ENCODE measurements at places on chromosomes 6 and 20.

DNA sequence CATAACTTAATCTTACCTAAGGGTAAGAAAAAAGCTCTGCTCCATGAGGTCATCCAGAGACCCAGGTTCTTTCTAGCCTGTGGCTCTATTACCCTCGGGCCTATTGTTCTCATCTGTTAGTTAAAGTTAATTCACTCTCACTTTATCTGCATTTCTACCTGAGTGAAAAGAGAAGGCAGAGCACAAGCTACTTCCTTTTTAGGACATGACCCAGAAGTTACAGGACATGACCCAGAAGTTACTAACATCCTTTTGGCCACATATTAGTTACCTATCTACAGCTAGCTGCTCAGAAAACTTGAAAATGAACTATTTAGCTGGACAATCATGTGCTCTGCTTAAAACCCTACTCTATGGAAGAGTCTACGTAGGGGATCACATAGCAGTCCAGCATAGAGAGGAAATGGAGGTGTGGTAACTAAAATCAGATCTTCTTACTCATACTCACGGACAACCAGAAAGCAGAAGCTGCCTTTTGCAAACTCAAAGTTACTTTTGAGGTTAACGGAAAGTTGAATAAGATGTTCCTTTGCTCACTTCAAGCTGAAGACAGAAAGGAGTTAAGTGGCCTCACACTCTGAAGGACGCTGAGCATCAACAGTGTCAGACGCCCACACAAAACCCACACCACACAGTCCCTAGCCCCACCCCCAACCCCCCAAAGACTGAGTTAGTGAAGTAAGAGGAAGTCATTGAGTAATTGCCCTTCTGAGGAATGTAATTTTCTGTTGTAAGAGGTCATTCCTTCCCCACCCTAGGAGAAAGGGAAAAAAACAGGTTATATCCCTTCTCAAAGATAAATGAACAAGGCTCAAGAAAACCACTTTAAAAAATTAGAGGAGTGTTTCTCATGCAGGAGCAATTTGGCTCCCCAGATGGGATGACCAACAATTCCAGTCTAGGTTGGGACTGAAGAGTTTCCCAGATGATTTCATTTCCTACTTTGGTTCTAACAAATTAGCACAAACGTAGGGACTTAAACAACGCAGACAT lies 45.9 kb upstream of the TAB2 start:
- DNase-seq = peak; percentile 64

- no peak for DNase-seq
These were observed 8.4 kb upstream of the FAM162B start for GRCh38 chr6:116773886-116774285.

GRCh38 chr20:47320990-47321805 lies 35.3 kb downstream of the ZMYND8 start:
- no peak for DNase-seq

GRCh38 chr6:166691746-166692145 lies 64.7 kb upstream of the RPS6KA2 start:
- no peak for DNase-seq

DNA sequence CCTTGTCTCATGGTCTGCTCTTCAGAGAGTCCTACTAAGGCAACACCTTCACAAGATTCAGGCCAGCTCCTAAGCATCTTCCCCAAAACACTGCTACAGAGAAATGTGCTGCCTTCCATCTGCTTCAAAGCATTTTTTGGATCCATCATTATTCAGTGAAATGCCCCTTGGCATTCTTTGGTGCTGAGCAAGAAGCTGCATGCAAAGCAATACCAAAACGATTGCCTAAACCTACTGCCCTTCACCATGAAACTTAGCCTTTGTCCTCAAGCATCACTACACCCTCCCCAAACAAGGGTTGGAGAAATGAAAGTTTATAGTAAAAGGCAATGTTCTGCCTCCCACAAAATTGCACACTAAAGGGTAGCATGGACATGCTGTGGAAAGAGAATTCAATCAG lies 93.5 kb downstream of the SNAP25 start:
- no peak for DNase-seq

DNA sequence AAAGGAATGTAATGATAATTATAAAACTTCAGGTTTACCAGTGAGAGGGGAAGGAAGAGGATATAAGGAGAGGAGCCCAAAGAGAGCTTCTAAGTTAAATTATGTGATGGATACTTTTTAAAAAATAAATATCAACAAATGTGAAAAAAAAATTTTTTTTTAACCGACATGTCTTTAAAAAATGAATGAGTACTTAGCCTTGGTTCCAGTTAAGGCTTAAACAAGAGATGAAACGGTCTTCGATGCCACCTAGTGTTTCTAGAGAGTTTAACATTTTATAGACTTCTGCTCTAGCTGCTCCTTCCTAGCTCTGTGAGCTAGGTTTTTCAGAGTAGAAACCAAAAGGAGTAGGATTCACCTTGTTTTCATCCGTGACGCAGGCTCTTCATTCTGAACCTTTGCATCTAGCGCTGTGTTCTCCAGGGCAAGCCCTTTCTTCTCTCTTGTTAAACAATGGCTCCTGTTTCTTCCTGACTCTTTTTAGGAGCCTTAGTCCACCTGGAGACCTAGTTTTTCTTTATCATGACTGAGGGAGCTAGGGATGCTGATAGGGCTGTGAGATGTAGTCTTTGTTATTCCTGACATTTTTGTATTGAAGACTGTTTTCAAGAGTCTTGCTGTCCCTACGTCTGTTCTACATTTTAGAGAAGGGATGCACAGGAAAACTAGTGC lies 42.4 kb upstream of the GNRH2 start:
- DNase-seq = no peak

DNA sequence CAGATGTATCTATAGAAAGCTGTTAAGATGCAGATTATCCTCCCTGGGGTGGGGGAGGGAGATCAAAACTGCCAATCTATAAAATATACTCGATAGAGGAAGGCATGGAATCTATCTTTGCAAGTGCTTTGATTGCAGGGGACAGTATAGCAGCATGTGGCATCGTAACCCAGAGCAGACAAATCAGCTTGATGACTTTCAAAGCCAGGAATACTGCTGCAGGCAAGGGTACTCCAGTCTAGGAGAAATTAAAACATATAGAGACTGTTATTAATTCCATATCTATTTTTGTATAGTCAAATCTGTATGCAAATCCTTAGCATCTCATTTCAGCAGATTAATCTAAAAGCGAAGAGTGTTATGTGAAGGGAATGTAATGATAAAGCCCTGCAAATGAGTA lies 159.4 kb downstream of the MMS22L start:
- no peak for DNase-seq

DNA sequence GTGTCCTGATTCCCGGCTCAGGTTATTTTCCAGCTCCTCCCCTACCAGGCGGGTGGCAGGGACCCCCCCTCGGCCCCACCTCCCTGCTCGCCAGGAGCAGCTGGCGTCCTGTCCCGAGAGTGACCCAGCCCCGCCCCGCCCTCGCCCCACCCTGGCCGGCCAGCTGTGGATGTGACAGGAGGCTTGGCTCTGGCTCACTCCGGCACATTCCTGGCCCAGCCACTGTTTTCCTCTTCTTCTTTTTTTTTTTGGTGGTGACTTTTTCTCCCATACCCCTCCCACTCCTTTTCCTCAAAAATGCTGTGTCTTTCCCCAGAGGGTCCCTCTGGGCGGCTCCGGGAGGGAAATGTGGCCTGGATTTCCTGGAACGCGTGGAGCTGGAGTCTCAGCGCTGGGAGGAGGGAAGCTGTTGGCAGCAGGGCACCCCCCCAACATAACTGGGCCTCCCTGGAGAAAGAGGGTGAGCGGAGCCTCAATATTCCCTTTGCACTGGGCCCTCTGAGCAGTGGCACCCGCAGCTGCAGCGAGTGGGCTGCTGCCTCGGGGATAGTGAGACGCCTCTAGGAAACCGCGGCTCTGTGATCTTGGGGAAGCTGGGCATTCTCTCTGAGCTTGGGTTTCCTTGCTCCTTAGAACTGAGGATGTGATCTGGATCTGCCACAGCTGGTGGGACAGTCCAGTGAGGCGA lies 28.3 kb upstream of the CSNK2A1 start:
- no peak for DNase-seq

DNA sequence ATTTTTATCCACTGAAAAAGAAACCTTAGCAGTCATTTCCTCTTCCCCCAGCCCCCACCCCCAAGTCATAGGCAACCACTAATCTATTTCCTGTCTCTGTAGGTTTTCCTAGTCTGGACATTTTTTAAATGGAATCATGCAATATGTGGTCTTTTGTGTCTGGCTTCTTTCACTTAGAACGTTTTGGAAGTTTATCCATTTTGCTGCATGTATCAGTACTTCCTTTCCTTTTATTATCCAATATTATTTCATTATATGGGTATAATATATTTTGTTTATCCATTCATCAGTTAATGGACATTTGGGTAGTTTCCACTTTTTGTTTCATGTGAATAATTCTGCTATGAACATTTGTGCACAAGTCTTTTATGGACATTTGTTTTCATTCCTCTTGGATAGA lies 99.3 kb upstream of the BMP5 start:
- no peak for DNase-seq

DNA sequence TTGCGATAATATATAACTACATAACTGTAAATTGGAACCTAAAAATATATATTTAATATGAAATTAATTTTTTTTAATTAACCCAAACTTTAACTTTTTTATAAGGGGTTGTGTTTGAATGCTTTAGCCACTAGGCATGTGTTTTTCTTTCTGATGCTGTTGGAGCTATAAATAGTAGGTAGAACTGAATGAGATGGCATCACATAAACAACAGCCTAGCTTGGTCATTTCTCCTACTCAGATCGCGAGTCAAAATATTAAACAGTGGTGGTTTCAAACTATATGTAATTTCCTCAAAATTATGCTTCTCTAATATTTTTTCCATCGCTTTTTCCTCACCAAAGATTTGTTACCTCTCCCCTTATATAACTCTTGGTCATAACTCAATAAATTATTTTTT lies 243.2 kb downstream of the ARID1B start:
- no peak for DNase-seq

DNA sequence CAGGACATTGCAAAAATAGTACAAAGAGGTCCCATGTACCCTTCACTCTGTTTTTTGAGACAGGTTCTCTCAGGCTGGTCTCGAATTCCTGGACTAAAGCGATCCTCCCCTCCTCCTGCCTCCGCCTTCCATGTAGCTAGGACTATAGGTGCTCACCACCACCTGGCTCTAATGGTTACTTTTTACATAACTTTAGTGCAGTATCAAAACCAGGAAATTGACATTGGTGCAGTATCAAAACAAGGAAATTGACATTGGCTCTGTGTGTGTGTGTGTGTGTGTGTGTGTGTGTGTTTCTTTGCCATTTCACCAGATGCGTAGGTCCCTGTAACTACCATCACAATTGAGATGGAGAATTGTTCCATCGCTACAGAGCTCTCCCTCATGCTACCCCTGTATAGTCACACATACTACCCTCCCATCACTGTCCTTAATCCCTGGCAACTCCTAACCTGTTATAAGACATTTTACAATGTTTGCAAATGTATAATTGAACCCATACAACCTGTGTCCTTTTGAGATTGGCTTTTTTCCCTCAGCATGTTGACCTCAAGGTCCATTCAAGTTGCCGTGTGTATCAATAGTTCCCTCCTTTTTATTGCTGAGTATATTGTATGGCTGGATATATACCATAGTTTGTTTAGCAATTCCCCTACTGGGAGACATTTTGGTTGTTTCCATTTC lies 28.3 kb upstream of the RIPOR2 start:
- no peak for DNase-seq

GRCh38 chr20:39057143-39057542 lies 95.0 kb downstream of the DHX35 start:
- DNase-seq = no peak

- DNase-seq = peak; percentile 69
These were observed 580 bp upstream of the SYCP2 start for GRCh38 chr20:59933849-59934585.

DNA sequence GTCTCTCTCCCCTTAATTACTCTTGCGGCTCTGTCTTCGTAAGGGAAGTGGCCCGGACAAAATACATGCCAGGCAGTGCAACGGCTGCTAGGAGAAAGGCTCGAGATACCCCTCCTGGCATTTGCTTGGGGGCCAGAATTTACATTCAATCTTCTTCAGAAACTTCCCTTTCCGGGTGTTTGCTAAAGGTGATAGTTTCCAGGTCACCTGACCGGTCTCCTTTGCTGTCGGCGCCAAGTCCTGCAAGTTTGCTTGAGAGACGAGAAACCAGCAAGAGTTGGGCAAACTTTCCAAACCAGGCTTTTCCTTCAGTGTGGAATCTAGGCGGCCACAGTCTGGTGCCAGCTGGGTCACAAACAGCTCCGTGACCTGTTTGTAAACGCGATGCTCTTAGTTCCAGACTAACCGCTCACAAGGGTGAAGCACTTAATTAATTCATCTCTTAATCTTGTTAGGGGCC lies 563 bp upstream of the SRSF3 start:
- no peak for DNase-seq

DNA sequence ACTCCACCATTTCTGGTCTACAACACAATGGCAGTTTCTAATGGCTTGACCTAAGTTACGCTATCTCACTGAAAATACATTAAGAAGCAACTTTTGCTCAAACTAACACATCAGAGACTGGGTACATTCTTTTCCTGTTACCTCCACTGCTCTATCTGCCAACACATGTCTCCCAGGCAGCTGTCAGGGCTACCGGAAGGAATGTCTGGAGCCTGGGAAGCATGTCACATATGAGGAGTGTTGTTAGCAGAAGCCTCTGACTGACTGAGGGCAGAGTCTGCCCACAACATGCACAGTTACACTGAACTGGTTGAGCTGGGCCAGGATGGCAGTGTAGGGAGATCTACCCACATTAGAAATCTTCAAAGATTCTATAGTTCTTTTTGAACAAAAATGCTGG lies 264.5 kb downstream of the KIF16B start:
- no peak for DNase-seq

DNA sequence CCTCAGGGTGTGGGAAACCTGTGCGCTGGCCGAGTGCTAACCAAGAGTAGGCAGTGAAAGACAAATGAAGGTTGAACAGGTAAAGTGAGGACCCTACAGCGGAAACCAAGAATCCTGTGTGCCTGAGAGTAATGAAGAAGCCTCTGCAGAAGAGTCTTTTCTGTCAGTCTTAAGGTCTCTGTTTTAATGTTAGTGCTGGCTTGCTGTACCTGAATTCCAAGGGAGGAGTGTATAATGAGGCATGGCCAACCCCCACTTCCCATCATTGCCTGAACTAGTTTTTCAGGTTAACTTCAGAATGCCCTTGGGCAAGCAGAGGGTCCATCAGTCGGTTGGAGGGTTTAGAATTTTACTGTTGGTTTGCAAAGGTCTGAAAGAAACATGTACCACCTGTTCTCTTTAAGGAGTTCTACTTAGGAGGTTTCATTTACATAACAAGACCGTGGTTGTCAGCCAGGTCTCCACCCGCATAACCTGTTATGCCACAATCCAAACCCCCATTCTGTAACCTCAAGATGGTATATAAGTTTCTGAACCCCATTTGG lies 589 bp upstream of the PDCD2 start:
- DNase-seq = no peak
